Stimulated activated CD4-positive, alpha-beta T cell treated with anti-CD3 and anti-CD28 coated beads, Interleukin-12 subunit alpha, Interleukin-12 subunit beta, amount 100 ng/mL, for 24 hours (primary cell): ENCODE measurements at places on chromosomes 12 and 14.
A peak's percentile ranks its signal among the peaks of the same experiment; 100 is the strongest.

- DNase-seq, result no peak
These were observed 22.7 kb downstream of the CGRRF1 start for GRCh38 chr14:54532111-54533012.

DNA sequence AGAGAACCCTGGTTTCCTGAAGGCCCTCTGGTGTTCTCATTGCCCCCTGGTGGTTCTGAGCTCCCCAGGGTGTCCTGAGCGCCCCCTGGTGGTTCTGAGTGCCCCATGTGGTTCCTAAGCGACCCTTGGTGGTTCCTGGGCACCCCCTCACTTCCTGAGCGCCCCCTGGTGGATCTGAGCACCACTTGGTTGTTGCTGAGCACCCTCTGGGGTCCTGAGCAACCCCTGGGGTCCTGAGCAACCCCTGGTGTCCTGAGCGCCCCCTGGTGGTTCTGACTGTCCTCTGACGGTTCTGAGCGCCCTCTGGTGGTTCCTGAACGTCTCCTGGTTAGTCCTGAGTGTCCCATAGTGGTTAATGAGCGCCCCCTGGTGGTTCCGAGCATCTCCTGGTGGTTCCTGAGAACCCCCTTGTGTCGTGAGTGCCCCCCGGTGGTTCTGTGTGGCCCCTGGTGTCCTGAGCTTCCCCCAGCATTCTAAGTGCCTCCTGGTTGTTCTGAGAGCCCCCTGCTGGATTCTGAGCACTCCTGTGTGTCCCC lies 568.3 kb downstream of the TMEM121 start:
- peak; percentile 46 for DNase-seq

- DNase-seq, result no peak
These were observed 200.6 kb upstream of the TBX3 start for GRCh38 chr12:114884575-114884974.

GRCh38 chr14:22448035-22448904 lies 140.8 kb downstream of the DAD1 start:
- no peak for DNase-seq

DNA sequence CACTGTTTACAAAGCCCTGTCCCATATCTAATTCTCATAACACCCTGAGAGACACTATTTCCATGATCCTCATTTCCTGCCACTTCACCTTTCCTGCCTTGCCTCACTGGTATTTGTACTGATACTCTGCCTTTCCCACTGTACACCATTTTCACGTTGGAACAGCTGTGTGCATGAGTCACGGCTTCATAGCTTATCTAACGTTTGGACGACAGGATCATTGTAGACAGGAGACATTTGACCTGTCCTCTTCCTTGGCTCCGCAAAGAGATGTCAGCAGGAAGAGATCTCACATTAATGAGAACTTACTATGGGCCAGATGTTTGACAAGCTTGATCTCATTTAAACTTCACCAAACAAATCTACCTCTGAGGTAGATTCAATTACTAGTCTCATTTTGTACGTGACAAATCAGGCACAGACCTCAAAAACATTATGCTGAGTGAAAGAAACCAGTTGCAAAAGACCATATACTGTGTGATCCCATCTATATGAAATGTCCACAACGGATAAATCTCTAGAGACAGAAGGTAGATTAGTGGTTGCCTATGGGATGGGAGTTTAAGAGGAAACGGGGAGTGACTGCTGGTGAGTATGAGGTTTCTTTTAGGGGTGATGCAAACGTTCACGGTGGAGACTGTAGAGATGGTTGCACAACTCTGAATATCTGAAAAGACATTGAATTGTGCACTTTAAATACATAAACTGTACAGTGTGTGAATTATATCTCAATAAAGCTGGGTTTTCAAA lies 71.2 kb downstream of the KCNK13 start:
- DNase-seq, result no peak

DNA sequence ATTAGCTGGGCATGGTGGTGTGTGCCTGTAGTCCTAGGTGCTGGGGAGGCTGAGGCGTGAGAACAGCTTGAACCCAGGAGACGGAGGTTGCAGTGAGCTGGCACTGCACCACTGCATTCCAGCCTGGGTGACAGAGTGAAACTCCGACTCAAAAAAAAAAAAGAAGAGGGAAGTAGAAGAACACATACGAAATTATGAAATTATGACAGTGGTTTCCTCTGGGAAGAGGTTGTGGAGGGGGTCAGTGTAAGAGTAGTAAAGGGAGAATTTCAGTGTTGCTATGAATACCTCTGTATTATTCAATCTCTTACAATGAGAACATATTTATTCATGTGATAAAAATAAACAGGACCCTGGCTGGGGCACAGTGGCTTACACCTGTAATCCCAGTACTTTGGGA lies 24.7 kb upstream of the CSRNP2 start:
- DNase-seq, result no peak

GRCh38 chr14:90536092-90536491 lies 139.3 kb downstream of the CALM1 start:
- no peak for DNase-seq

DNA sequence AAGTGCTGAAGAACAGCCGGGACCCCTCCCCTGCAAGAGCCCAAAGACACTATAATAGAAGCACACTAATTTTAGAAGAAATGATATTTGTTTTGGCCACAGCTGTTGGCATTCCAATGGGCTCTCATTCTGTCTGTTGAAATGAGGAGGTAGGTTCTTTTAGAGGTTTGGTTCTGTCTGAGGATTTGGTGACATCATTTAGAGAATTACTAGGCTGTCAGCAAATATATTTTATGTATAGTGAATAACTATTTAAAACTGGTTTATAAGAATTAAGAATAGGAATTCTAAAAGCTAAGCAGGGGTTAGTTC lies 200.7 kb upstream of the SLC38A2 start:
- DNase-seq, result no peak

- no peak for DNase-seq
These were observed 4.1 kb downstream of the RAP1B start for GRCh38 chr12:68614769-68615168.

DNA sequence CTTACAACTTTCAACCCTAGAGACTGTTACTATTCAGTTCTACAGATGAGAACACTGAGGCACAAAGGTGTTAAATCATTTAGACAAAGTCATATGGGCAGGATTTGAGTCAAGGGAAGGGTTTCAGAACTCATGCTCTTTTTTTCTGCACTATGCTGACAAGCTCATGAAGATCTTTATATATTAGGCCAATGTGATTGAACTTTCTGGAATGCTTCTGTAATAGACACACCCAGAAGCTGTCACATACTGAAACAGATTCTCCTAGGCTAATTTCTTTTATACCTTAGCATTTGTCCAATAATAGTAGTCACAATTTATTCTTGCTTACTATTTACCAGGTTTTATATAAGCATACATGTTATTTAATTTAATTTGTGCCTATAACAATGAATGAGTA lies 164.0 kb downstream of the ALG10B start:
- no peak for DNase-seq

DNA sequence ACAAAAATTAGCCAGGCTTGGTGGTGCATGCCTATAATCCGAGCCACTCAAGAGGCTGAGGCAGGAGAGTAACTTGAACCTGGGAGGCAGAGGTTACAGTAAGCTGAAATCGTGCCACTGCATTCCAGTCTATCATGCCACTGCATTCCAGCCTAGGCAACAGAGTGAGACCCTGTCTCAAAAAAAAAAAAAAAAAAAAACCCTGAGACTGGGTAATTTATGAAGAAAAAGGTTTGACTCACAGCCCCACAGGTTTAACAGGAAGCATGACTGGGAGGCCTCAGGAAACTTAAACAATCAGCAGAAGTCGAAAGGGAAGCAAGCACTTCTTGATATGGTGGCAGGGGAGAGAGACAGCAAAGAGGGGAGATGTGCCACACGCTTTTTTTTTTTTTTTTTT lies 123.2 kb downstream of the GXYLT1 start:
- no peak for DNase-seq

DNA sequence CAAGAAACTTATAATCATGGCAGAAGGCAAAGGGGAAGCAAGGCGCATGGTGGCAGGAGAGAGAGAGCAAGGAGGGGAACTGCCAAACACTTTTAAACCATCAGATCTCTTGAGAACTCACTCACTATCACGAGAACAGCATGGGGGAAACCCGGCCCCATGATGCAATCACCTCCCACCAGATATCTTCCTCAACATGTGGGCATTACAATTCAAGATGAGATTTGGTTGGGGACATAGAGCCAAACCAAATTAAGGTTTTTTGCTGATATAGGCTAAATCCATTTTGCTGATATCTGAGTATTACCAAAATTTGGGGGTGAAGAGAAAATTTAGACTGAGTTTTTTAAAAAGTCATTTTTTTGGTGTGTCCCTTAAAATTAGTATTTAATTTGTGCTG lies 54.9 kb upstream of the TMX1 start:
- DNase-seq, result no peak

DNA sequence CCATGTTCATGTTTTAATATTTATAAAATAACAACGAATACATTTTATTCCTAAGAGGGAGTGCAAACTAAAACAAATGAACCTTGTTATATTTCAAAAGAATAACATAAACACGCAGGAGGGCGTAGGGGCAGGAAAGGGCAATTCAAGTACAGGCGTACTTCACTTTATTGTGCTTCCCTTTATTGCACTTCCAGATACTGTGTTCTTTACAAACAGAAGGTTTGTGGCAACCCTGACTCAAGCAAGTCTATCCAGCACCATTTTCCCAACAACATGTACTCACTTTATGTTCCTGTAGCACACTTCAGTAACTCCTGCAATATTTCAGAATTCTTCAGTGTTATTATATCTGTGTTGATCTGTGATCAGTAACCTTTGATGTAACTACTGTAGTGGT lies 84.6 kb upstream of the PLEKHA5 start:
- DNase-seq, result no peak

DNA sequence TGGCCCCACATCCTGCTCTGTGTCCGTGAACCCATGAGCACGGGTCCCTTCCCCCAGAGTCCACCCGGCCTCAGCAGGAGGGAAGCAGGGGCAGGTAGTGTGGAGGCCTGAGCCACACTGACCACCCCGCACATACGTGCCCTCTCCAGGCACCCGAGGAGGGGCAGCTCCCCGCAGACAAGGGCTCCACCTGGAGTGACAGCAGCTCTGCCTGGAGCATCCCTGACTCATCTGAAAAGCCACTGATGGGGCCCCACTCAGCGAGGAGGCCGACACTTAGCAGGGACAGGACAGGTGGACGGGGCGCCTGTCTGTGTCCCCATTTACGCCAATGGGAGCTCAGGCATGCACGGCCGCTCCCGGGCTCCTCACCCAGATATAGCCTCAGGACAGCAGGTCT lies 237.6 kb upstream of the SFSWAP start:
- DNase-seq, result no peak

DNA sequence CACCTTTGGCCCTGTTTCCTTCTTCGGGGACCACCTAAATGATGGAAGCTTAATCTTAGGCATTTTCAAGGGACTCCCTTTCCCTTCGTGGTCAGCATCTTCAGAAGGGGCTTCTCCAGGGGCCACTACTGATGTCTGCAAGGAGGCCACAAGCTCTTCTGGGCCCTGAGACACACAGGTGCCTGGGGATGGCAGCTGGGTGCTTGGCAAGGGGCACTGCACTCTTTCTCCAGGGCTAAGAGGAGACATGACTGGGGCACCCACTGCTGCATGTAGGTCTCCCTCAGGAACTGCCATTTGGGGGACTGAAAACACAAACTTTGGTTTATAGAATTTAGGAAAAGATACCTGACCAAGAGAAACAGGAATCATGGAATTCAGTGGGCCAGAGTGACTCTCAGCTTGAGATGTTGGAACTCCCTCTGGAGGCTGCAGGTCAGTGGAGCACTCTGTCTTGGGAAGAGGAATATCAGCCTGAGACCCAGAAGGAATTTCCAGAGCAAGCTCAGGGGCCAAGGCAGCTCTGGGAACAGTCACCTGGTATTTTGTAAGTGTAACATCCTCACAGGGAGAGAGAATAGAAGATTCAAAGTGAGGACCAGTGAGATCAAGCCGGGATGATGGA lies 16.0 kb downstream of the PLD4 start:
- DNase-seq, result no peak

DNA sequence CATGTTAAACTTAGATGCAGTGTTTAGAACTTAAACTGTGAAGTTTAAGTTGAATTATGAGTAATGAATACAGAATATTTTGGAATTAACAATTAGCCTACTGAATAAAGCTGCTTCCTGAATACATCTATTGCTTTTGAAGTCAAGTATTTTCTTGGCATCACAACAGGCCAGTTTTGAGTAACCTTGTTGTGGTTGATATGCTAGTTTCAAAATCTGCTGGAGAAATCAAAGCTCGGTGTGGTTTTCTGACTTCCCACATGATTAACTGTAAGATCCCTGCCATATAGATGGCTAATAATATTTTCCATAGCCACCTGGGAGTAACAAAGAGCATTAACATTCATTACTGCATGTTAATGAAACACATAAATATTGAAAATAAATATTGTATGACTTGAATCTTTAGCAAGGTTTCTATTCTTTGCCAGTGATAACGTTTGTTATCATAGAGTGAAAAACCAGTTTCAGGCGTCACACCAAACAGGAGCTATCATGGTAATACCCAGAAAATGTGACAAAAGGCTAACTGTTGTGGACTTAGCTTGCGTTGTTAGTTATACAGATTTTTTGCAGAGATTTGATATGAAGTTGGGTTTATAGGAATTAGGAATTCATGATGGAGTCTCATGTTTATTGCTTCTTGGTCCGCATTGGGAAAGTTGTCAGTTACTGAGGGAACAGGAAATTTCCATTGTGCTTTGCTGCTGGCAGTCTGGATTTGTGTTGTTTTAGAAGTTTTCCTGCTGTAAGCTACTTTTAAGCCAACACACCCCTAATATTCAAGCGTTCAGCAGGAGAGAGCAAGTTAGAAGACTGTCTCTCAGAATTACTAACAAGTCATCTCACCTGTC lies 32.1 kb downstream of the PPFIBP1 start:
- DNase-seq, result no peak

DNA sequence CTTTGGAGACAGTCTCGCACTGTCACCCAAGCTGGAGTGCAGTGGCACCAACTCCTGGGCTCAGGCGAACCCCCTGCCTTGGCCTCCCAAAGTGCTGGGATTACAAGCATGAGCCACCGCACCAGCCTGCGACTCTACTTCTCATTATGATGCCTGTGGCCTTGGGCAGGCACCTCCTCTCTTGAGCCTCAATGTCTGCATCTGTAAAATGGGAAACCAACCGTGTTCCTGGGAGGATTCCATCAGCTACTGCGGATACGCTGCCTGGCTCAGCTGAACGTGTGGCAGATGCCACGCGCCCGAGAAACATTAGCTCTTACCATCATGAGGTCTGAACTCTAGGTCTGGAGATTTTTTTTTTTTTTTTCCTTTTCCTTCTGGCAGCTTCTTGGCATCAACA lies 5.8 kb downstream of the TESC start:
- DNase-seq, result no peak

DNA sequence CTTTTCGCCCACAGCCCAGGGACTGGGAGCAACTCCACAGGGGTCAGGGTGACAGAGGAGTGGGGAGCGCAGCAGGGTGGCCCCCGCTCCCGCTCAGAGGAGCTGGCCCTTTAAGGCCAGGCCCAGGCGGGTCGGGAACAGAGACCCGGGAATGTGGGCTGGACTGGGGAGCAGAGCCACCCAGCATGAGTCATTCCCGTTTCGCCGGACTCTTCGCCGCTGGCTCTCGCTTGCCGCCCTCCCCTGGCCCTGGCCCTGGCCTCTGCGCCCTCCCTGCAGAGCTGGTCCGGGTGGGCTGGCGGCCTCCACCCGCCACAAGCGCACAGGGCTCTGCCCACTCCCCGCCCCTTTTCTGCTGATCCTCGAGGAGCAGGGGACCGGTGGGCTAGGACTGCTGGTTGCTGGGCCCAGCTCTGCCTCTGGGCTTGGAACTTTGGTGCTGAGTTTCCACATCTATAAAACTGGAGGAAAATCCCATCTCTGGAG lies 92.8 kb downstream of the NINJ2 start:
- DNase-seq, result no peak

GRCh38 chr14:99560922-99561683 lies 42.9 kb downstream of the CCDC85C start:
- no peak for DNase-seq
